ENCODE measurements at places on chromosomes 7 and 10. TPM values are rescaled to one million over a fixed set of nuclear protein-coding genes. Genes with fewer than 3 reads are reported as not detected.

Gene KCND2
- total RNA-seq, result not detected

Gene LRRD1
- not detected for total RNA-seq

Gene RAPGEF5
- total RNA-seq, result 0.18 TPM

Gene FMC1
- 18.0 TPM for total RNA-seq

Gene TSPAN33
- 4.6 TPM for total RNA-seq

Gene PPP1R17
- not detected for total RNA-seq

Gene ICA1
- total RNA-seq, result 0.66 TPM

Gene ACHE
- total RNA-seq, result 2.6 TPM

Gene ERVW-1
- total RNA-seq, result 0.04 TPM

Gene NOS3
- 0.44 TPM for total RNA-seq

Gene NRP1
- 87.4 TPM for total RNA-seq

Gene FAM131B
- total RNA-seq, result 0.29 TPM

Gene TMEM225B
- 1.1 TPM for total RNA-seq

Gene SORBS1
- 0.38 TPM for total RNA-seq

Gene RGR
- not detected for total RNA-seq

Gene FEZF1
- not detected for total RNA-seq

Gene CYP2C19
- not detected for total RNA-seq

Gene HOXA5
- total RNA-seq, result 4.8 TPM

Gene ZNF488
- 10.6 TPM for total RNA-seq

Gene ZNF503
- 8.8 TPM for total RNA-seq

Gene KCNMA1
- total RNA-seq, result 38.0 TPM

Gene PCGF6
- 11.0 TPM for total RNA-seq

Gene FKBP6
- not detected for total RNA-seq

Gene GDF10
- 0.13 TPM for total RNA-seq

Gene KAT6B
- total RNA-seq, result 7.0 TPM

Gene SMC3
- 55.2 TPM for total RNA-seq

Gene ZPBP
- not detected for total RNA-seq

Gene HSPA12A
- total RNA-seq, result 7.0 TPM

Gene IQUB
- total RNA-seq, result 0.05 TPM

Gene ACBD7
- 1.2 TPM for total RNA-seq

Gene GIMAP8
- total RNA-seq, result not detected

Gene PTF1A
- not detected for total RNA-seq

Gene LIPM
- total RNA-seq, result not detected

Gene UNC5B
- total RNA-seq, result 2.8 TPM

Gene DEPP1
- total RNA-seq, result 3.2 TPM

Gene ADAM22
- 0.26 TPM for total RNA-seq

Gene TUBAL3
- 0.24 TPM for total RNA-seq

Gene SLC18A2
- 0.04 TPM for total RNA-seq

Gene SP4
- 2.0 TPM for total RNA-seq

Gene HOXA9
- total RNA-seq, result 0.39 TPM

Gene RNF148
- total RNA-seq, result not detected

Gene BAIAP2L1
- 44.4 TPM for total RNA-seq

Gene PPP1R3C
- total RNA-seq, result 20.7 TPM

Gene OPALIN
- not detected for total RNA-seq

Gene STYXL1
- 50.8 TPM for total RNA-seq

Gene RBP4
- total RNA-seq, result 4.9 TPM

Gene SPAG6
- total RNA-seq, result not detected

Gene SEM1
- 322 TPM for total RNA-seq

Gene POLD2
- 138 TPM for total RNA-seq

Gene NEBL
- total RNA-seq, result 14.0 TPM

Gene SEMA3A
- 5.2 TPM for total RNA-seq

Gene HTR5A
- total RNA-seq, result not detected

Gene UTF1
- not detected for total RNA-seq

Gene SLC29A3
- 27.0 TPM for total RNA-seq

Gene CRPPA
- total RNA-seq, result 0.64 TPM

Gene AKR1D1
- total RNA-seq, result 0.08 TPM

Data from A549 treated with dexamethasone at 1 μM for 4 hours (cell line).